ENCODE measurements at places on chromosomes 1 and 21.

DNA sequence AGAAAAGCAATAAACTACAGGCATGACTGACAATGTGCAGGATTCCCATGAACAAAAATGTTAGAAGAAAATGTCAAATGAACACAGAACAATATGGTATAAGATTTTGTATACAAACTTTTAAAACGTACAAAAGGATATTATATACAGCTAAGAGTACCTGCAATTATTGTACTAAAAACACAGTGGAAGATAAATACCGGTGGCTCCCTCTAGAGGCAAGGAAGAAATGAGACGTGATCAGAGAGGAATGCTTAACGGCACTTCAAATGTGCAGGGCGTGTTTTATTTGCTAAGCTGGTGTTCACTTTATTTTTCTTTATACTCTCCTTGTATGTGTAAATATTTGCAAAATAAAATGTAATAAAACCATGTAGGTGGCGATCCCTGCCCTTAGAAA is 191.8 kb upstream of the SAMSN1 start:
- peak; percentile 46 for DNase-seq

GRCh38 chr1:28640766-28641165 is 2.1 kb downstream of the TAF12 start:
- DNase-seq: no peak

GRCh38 chr1:15749399-15750291 is 7.3 kb downstream of the TMEM82 start:
- no peak for DNase-seq

GRCh38 chr1:219310181-219310728 is 136.6 kb downstream of the LYPLAL1 start:
- no peak for DNase-seq

DNA sequence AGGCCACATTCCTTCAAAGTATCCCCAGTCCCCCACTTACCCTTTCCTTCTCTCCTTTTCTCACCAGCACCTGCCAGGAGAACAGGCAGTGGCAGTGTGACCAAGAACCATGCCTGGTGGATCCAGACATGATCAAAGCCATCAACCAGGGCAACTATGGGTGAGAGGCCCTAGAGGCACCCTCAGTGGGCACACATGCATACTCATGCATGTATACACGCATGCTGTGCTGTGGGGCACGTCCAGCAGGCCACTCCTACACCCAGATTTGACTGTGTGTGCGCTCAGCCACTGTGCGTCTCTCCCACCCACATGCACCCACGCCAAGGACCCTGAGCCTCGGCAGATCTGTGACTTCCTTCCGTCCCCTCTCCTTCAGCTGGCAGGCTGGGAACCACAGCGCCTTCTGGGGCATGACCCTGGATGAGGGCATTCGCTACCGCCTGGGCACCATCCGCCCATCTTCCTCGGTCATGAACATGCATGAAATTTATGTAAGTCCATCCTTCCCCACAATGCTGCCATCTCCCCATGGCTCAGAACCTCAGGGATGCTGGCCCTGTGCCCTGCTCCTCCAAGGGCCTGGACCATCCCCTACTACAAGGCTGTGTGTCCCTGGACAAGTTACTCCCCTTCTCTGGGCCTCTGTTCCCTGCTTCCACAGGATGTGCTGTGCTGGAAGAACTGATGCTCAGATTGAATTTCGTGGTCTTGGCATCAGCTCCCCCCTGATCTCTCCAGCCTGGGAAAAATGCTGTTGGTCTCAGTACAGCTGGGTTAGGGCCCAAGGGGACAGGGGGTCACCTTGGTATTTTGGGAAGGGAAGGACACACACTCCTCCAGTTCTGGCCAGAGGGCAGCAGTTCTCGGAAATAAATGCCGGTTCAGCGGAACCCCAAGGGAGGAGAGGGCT is 7.0 kb downstream of the TINAGL1 start:
- no peak for DNase-seq

GRCh38 chr1:76425201-76426145 is 350.9 kb downstream of the ST6GALNAC3 start:
- DNase-seq: no peak

DNA sequence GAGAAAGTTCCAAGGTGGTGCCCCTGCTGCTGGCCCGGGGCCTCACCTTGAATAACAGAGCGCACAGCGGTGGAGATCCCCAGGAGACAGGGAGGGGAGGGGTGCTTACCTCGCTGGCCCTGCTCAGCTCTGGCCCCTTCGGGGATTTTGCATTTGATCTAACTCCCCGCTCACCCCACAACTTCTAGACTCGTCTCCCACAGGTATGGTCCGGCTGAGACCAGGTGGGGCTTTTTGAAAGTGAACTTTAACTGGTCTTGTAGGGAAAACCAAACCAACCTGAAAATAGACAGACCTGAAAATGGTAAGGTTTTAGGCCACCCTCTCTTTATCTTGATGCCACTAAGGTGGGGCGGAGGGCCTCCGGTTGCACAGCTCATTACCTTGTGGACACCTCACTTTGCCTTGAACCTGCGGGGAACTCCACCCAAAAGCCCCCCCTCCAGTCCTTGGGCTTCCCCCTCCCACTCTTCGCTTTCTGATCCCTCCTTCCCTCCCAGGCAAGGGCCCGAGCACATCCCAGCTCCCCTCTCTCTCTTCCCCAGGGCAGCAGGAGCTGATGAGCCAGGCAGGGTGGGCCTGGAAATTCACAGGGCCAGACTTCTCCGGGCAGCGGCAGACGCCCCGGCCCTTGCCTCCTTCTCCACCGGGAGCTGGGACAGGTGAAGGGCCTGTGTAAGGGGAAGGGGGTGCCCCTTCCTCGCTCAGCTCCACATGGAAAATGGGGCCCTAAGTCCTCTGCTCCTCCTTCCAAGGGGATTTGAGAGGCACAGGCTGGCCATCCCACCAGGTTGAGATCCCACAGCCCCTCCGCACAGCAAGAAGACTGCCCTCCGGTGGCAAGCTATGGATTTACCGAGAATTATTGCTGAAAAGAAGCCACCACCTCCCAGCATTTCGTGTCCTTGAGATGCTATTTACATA is 16.1 kb downstream of the TNFRSF8 start:
- no peak for DNase-seq

DNA sequence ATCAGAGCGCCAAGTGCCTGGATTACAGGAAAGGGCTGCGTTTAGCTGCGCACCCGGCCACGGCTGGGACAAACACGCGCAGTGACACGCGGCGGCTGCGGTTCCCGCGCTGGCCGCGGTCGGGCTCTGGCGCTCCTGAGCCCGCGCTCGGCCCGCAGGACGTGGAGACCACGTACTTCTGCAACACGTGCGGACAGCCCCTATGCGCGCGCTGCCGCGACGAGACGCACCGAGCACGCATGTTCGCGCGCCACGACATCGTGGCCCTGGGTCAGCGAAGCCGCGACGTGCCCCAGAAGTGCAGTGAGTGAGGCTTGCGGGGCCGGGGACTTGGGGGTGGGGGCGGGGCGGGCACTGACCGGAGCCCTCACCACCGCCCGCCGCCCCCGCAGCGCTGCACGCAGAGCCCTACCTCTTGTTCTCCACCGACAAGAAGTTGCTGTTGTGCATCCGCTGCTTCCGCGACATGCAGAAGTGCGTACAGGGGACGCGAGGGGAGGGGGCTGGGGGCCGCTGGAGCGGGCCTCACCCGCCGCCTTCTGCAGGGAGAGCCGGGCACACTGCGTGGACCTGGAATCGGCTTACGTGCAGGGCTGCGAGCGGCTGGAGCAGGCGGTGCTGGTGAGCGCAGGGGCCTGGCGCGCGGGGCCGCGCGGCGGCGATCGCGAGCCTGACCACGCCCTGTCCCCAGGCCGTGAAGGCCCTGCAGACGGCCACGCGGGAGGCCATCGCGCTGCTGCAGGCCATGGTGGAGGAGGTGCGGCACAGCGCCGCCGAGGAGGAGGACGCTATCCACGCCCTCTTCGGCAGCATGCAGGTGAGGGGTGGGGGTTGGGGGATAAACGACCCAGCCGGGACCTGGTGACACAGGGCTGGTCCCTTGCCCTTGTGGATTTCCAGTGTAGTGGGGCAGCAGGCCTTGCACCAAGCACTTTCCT is 3.1 kb downstream of the RNF207 start:
- DNase-seq: no peak

GRCh38 chr1:209241487-209241886 is 342.0 kb upstream of the CAMK1G start:
- no peak for DNase-seq

DNA sequence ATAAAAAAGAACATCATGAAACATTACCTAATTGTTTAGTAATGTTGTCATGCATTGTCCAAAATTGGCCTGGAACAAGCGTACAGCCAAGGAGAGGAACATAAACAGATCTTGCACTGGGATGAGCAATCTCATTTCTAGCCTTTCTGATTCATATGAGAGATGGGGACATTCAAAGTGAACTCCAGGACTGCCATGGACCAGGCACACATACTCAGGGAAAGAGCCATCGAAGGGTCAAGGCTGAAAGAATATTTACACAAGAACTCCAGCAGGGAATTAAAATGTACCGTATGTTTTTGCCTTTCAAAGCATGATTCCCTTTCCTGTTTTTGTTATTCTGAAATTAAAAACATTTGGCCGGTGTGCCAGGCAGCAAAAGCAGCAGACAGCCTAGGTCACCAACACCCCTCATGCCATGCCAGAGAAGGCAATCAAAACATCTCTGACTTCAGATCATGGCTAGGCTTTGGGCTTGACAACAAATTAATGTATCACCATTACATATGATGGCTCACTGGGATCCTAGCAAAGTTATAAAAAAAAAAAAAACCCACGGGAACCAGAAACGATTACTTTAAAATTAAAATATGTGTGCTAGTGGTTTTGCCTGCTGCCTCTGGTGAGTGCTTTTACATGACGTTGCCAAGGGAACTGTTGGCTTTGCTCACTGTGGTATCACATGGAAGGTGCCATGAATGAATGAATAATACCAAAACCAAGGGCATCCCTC is 159.8 kb downstream of the TGFBR3 start:
- peak; percentile 5 for DNase-seq

Data from NCI-H446 (cell line).